ENCODE measurements at places on chromosomes 16 and 17.

DNA sequence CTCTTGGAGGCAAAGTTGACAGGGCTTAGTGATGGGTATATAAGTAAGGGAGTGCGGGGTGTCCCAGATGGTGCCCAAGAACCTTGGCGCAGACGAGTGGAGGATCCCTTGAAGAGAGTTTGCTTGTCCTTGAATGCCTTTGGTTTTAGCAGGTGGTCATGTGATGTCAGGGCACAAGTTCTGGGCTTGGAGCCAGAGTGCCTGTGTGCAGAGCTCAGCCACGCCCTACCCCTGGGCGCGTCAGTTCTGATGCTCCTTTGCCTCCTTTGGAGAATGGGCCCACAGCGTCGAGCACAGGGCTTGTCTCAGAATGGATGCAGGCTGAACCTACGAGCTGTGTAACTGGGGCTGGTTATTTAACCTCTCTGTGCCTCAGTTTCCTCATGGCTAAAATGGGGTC is 412.2 kb upstream of the EEF2KMT start:
- no peak for DNase-seq

DNA sequence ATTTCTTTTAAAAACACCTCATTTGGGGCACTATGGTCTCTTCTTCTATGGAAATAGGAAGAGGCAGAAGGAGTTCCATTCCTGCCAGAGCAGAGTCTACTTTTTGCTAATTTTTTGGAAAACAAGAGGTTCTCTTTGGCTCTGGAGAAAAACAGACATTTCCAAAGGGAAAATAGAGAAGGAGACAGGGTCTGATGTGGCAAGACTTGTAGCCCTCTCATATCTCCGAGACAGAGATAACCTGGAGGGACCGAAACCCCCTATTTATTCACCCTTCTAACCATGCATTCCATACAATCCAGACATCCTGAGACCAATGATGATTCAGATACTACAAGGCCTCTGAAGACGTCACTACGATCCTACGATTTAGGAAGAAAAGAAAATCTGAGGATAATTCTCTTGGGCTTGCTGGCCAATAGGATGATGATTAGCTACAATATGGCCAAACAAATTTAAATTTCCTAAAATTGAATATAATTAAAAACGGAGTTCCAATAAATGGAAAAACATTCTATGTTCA is 70.2 kb downstream of the HIC1 start:
- no peak for DNase-seq

DNA sequence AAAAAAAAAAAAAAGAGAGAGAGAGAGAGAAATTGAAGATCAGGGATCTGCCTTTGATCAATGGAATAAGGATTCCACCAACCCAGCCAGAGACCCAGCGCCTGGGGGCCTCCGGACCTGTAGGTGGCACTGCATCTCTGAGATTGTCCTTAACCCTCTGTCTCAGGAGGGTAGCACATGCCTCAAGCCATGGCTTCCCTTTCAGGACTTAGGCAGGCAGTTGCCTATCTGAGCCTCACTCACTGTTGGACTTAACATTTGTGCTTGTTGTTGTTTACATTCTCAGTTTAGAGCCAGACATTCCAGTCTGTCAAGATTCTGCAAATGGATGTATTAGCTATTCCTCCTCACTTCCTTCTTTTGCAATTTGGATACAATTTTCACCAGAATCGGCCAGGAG is 5.1 kb upstream of the SCNN1B start:
- DNase-seq, result no peak

- DNase-seq, result no peak
Observed at GRCh38 chr17:79748295-79749099, 17.8 kb downstream of the ENPP7 start.

GRCh38 chr17:7579001-7579833 is at the start of gene CD68:
Gene CD68 (plus strand): TSS chr17:7579638. CDS start chr17:7579678, 40 bp downstream.
- DNase-seq, result peak; percentile 57

DNA sequence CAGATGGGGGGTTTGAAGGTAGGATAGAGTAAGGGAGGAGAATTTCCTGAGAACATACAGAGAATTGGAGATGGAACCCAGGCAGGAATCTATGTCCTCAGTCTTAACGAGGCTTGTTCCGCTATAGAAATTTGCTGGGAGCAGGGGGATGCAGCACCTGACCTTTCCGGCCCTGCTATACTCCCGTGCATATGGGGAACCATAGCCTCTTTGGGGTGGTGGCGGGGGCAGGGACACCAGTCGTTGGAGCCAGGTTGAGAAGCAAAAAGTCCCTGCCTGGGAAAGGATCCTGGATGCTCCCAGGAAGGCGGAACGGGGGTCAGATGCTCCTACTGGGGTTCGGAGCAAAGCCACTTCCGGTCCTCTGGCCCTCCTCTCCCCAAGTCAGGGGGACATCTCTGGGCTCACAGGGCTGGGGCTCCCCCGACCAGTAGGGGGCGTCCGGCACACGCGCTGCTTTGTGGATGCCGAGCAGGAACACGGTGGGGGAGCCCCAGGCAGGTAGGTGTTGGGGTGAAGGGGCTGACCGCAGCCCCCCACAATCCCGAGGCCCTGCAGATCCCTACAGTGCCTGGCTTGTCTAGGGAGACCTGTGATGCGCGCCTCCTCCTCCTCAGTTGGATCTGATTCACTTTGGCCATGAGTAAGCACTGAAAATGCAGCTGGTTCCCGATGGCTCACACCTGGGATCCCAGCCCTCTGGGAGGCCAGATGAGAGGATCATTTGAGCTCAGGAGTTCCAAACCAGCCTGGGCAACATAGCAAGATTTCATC is 15.5 kb upstream of the TFAP4 start:
- peak; percentile 42 for DNase-seq

DNA sequence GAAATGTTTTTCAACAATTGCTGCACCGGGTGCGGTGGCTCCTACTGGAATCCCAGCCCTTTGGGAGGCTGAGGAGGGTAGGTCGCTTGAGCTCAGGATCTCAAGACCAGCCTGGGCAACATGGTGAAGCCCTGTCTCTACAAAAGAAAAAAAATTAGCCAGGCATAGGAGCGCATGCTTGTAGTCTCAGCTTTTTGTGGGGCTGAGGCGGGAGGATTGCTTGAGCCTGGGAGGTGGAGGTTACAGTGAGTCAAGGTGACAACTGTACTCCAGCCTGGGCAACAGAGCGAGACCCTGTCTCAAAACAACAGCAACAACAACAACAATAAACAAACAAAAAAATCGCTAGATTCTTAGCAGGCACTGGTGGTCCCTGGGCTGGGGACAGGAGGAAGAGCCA is 28.5 kb downstream of the IL21R start:
- no peak for DNase-seq

- DNase-seq, result no peak
Observed at GRCh38 chr17:65685110-65685509, 123.7 kb upstream of the AXIN2 start.

GRCh38 chr17:40528692-40529417 is 27.4 kb upstream of the TNS4 start:
- DNase-seq, result no peak

DNA sequence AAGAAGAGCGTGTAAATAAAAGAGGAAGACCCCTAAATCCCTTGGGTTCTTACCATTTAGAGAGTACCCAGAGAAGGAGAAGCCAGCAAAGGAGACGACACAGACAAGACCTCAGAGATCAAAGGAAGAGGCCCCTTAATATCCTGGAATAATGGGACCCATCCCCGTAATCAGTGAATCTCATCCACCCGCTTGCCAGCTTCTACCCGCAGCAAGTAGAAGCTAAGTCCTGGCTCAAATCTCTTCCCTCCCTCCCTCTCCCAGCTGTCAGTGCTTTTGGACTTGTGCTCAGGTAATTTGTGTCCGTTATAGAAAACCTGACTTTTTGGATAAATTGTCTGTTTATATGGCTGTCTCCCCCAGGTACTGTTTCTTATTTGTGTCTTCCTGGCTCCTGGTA is 1.9 kb downstream of the LYRM1 start:
- no peak for DNase-seq

DNA sequence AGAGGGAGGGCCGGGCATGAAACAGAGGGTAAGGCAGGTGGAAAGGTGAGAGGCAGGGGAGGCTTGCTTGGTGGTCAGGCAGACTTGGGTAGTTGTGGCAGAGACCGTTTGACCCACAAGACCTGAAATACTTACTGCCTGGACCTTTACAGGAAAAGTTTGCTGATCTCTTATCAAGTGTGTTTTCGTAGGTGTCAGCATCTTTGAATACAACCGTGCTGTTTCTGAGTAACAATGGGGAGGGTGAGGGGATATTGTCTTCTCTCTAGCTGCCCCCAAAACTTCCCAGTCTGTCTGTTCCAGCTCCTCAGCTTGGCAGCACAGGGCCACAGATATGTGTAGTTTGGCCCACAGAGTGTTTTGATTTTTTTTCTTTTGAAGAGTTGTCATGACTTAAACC is 212.5 kb upstream of the MPHOSPH6 start:
- no peak for DNase-seq

GRCh38 chr17:3528403-3528851 is 29.2 kb downstream of the TRPV3 start:
- DNase-seq, result no peak

DNA sequence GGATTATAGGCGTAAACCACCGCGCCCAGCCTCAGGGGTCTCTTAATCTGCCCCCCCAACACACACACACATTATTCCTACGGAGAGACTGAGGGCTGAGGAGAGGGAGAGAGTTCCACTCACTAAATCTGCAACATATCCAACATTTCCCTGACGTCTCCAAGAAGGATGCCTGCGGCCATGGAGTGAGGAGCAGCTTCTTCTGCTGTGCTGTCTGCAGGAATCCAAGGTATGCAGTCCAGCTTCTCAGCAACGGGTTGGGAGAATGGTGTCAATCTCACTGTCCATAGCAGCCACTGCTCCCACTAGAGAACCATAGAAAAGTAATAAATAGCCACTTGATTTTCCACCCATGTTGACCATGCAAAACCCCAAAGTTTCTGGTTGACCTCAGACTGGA is 5.1 kb upstream of the PLXDC1 start:
- no peak for DNase-seq

DNA sequence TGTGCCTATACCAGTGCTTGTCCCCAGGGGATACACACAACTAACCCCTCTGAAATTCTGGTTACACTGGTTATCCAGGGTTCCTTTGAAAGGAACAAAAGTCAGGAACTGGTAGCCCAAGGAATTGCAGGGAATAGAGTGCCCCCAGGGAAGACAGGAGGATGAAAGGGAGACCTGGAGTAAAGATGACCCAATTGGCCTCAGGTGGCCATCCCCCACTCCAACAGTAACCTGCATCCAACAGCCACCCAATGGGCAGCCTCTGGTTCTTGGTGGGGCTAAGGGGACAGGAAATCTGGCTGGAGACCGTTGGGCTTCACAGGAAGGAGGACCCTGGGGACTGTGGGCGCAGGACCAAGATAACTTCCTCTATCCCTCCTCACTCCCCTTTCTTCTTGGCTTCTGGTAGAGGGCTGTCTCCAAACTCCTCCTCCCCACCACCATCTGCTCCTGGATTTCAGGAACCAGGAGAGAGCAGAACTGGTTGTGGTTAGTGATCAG is 826 bp upstream of the MPO start:
- DNase-seq, result no peak

DNA sequence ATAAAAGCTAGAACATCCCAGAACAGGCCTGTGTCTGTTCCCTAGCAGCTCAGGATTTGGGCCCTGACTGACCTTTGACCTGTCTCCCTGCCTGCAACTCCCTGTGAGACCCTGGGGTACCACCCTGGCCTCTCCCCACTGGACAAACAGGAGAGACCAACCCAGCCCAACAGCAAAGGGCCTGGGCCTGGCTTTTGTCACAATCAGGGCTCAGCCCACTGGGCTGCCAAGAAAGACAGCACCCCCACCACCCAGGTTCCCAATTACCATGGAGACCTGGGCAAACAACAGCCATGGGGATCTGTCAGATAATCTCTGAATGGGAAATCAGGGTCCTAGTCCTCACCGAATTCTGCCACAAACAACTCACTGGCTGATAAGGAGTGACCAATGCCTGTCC is 11.1 kb downstream of the PLLP start:
- DNase-seq, result no peak

GRCh38 chr17:13728781-13729180 is 127.1 kb upstream of the HS3ST3A1 start:
- DNase-seq, result no peak

DNA sequence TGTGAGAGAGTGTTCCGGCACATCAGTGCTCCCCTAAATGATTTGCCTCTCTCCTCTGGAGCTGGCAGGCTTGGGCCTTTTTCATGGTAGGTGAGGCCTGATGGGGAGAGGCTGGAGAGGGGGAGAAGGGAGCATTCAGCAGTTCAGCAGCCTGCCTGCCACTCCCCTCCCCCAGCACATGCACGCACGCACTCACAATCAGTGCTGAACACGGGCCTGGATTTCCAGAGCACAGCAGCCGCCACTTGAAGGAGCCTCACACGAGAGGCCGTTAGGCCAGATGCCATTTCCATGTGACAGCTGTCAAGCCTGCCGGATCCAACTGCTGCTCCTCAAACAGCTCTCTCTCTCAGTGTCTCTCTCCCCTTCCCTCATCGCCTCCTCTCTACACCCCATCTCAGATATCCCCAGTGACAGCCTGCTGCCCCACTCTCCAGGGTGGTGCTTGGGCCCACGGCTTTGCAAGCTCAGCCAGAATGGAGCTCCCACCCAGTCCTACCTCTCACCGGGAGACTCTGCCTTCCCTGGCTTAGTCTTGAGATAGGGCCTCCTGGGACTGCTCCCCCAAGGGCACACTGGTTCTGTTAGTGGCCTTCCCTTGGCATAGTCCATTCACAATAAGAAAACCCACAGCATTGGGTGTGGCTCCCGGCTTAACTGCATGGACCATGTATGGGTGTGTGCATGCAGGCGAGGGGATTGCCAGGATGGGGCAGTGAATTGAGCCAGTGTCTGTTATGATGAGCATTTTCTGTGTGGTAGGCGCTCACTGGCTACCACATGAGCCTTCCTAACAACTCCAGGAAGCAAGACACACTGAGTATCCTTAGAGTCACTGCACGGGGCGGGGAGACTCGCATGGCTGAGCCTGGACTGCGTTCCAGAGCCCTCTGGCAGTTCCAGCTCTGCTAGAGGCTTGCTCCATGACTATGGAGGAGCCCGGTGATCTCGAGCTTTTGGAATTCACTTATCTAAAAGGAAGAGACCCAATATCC is 226.2 kb downstream of the CCDC182 start:
- DNase-seq, result no peak
